Immature natural killer cell (primary cell): ENCODE measurements at places on chromosomes 11 and 22.
A peak's percentile ranks its signal among the peaks of the same experiment; 100 is the strongest.

GRCh38 chr11:6353367-6353987 lies 33.2 kb upstream of the CAVIN3 start:
- DNase-seq = peak; percentile 52

DNA sequence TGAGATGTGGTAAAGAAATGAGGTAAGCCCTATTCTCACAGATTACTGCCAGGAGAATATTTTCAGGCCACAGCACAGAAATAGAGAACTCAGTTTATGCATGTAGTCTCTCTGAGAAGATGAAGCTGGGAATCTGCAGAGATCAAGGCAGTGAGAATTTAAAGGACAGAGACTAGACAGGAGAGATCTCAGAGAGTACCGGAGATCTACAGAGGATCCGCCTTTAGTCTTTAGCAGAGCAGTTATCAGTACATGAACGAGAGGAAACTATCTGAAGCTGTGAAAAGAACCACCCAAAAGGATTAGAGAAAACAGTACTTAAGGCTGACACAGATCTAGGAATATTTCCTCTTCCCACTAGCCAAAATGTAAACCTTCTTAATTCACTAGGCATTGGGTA lies 101.5 kb downstream of the DLG2 start:
- no peak for DNase-seq

GRCh38 chr11:72354356-72355115 lies 79.8 kb downstream of the CLPB start:
- DNase-seq = no peak

GRCh38 chr11:121347813-121348212 lies 55.2 kb downstream of the SC5D start:
- no peak for DNase-seq

DNA sequence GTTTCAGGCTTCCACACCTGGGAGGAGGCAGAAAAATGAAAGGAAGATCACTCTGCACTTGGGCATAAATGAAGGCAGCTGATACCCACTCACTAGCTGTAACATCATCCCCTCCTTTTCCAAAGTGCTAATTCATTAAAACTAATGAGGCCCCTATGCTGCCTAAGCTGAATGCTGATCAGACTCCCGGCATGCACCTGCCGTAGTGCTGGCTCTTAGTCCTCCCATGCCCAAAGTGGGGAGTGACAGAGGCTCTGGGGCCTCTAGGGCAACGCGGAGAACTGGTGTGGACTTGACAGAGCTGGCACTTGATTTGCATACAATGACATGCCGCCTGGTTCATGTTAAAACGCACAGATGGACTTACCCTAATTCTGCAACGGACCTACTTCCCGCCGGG lies 96.5 kb upstream of the NCAM1 start:
- DNase-seq = no peak

- DNase-seq = no peak
Measured at GRCh38 chr22:46508491-46508999, 28.9 kb downstream of the CELSR1 start.

DNA sequence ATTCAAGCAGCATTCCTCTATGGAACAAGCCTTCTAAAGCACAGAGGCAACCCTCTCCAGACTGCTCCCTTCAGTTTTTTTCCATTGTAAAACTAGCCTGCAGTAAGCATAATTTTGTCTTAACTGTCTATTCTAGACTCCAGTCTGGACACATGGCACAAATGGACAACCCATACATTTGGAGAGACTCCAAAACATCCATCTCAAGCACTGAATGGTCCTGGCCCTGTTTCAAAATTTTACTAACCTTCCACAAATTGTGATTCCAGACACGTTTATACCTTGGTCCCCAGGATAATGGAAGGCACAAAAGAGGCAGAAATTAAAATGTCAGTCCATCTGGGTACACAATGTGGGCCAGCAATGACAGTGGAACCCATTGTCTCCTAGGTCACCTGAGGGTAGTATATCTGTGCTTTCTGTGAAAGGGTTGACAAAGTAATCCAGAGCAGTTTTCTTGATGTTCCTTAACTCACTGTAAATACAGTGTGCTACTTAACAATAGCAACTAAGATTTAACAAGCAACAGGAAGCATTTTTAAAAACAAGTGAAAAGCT lies 16.2 kb upstream of the SESN3 start:
- DNase-seq = no peak

DNA sequence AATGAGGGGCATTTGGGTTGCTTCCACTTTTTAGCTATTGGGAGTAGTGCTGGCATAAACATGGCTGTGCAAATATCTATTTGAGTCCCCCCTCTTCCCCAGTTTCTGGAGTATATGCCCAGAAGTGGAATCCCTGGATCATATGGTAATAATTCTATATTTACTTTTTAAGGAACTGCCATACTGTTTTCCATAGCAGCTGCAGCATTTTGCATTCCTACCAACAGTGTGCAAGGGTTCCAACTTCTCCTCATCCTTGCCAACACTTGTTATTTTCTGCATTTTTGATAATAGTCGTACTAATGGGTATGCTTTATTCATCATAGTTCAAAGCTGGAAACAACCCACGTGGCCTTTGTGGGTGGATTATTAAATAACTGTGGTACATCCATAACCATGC lies 883.5 kb downstream of the TBC1D22A start:
- no peak for DNase-seq
